ENCODE measurements at places on chromosomes 7 and 10. TPM values are rescaled to one million over a fixed set of nuclear protein-coding genes. Genes with fewer than 3 reads are reported as not detected.

- DNase-seq: no peak
These were observed 500.2 kb downstream of the GLRX3 start for GRCh38 chr10:130636313-130636930.

- DNase-seq: no peak
These were observed 15.5 kb upstream of the DLX6 start for GRCh38 chr7:96989859-96990317.

GRCh38 chr7:9645756-9646155 lies 1212.3 kb downstream of the NXPH1 start:
- DNase-seq: no peak

Gene NAT16
- total RNA-seq: not detected

Gene CALHM3
- total RNA-seq: not detected

Gene NRCAM
- total RNA-seq: 0.11 TPM

Data from Daoy (cell line).